ENCODE measurements at places on chromosomes 5 and 9.

- no peak for DNase-seq
Observed at GRCh38 chr5:82097-82496, 9.9 kb upstream of the PLEKHG4B start.

GRCh38 chr9:107539427-107540163 is 50.0 kb upstream of the KLF4 start:
- DNase-seq = no peak

GRCh38 chr9:130268521-130269211 is 3.1 kb downstream of the HMCN2 start:
- DNase-seq = no peak

GRCh38 chr5:179874136-179874535 is 15.5 kb upstream of the MRNIP start:
- DNase-seq = no peak

DNA sequence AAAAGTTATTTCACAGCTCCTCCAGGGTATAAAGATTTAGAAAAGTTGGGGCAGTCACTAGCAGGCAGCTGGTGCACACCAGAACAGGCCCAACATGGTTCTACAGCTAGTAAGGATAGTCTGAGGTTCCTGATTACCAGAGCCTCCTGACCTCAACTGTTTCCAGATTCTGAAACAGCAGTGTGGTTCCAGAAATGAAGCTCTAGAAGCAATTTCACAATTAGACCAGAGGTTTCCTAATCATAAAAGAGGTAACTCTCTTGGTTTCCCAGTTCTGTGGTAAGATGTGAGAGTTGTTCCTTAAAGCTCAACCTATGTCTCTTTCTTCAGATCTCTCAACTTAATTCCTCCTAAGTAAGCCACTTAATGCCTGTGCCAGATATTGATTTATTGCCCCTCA is 11.9 kb downstream of the AGTPBP1 start:
- peak; percentile 53 for DNase-seq

DNA sequence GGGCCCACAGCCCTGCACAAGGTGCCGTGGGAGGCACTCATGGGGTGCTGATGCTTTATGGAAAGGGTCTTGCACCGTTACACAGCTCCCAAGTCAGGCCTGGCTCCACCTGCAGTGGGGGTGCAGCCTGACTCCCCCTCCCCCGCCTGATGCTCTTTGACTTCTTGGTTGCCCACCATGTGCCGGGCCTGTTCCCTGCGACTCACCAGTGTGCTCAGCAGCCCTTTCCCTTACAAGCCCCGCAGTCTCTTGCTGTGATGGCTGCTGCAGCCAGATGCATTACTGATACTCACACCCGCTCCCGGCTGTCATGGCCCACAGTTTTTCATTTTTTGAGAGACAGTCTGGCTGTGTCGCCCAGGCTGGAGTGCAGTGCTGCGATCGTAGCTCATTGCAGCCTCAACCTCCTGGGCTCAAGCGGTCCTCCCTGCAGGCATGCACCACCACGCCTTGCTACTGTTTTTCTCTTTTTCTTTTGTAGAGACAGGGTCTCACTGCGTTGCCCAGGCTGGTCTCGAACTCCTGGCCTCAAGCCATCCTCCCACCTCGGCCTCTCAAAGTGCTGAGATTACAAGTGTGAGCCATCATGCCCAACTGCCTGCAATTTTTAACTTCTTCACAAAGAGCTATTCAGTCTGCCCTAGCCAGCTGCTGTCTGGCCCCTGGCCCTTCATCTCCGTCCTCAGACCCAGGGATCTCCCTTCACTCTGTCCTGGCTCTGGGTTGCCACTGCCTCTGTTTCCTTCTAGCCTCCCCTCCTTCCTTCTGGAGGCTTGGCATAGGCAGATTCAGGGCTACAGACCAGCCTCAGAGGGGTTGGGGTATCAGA is 109.5 kb downstream of the RXRA start:
- DNase-seq = no peak

- no peak for DNase-seq
Observed at GRCh38 chr5:132754947-132755346, 7.7 kb downstream of the CCNI2 start.

DNA sequence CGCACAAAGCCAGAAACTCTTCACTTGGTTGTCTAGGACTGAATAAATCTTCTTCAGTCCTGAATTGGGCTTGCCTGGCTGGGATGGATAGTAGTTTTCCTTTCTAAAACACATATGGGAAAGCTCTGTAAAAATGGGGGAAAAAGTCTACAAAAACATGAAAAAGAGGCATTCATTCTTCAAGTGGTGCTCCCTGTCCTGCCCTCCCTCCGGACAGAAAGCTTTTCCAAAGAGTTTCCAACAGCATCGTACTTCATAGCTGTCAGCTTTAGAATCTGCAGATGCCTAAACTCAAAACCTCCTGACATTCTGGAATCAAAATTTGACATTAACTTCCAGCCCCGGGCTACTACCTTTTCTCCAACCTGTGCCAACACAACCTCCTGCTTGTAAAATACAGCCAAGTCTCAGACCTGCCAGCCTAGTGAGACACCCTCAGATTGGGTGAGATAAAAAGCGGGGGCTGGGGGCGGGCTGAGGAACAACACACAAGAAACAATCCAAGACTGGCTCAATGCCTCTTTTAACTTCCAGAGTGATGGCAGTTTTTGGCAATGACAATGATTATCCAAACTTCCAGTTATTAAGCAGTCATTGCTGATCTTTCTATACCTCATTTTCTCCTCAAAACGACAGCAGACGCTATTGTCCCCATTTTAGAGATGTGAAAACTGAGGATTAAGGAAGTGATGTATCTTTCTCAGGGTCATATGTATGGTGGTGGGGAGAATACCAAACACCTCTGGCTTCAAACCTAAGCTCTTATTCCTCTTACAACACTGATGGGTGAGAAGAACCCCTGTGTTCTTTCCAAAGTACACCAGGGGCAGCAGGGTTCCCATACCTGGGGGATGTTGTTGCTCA is 1.3 kb downstream of the TNC start:
- no peak for DNase-seq

DNA sequence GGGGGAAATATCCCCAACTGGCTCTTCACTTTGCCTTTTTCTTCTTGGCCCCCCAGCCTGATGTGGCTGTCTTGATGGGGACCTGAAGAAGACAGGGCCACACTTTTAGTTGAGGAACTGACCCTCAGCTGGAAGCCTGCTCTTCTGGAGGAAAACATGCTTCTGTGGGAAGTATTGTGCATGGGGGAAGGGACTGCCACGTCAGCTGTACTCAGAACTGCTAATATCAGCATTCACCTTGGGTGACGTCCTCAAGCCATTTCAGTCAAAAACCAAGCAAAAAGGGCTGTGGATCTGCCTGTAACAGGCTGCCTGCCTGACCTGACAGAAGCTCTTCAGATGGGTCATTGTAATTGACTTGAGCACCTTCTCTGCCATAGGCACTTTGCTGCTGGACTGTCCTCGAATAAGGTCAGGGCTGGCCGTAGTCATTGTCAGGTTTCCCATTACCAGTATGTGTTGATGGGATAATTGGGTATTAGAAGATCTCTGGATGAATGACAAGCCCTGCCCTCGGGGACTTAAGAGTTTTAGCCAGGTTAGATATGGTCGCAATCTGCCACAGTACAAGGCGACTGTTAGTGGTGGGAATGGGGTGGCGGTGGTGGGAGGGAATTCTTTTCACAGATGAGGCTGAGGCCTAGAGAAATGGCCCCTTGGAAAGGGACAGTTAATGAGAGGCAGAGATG is 10.4 kb downstream of the RAI14 start:
- DNase-seq = no peak

GRCh38 chr5:72107901-72108201 is 576 bp downstream of the MAP1B start:
- peak; percentile 22 for DNase-seq
